ENCODE measurements at places on chromosomes 5 and 9. TPM values are rescaled to one million over a fixed set of nuclear protein-coding genes. Genes with fewer than 3 reads are reported as not detected.
A peak's percentile ranks its signal among the peaks of the same experiment; 100 is the strongest.

DNA sequence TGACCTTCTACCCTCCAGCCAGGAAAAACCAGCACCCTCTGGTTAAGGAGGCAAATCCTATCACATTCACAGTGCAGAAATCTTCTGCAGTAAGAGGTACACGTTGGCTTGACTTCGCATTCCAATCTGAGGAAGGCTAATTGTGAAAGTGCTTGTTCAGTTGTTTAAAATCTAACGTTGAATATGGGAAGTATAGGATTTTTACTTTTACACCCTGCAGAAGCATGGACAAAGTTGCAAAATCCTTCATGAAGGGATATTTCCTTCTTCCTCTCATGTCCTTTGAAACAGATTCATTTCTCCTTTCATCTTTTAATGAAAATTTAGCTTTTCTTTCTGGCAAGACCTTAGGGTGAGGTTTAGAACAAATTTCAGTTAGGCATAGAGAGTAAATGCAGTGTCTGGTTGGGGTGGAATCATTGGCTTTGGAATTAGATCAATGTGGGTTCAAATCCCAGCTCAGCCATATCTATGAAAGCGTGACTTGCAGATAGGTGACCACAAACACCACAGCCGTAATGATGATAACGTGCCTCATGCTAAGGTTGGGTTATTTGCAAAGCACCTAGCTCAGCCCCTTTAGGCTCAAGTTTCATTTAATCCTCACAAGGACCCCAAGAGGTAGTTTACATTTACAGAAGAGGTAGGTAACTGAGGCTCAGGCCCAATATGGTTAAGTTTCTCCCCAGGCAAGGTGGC lies 42.2 kb upstream of the C5orf58 start:
- DNase-seq: no peak

DNA sequence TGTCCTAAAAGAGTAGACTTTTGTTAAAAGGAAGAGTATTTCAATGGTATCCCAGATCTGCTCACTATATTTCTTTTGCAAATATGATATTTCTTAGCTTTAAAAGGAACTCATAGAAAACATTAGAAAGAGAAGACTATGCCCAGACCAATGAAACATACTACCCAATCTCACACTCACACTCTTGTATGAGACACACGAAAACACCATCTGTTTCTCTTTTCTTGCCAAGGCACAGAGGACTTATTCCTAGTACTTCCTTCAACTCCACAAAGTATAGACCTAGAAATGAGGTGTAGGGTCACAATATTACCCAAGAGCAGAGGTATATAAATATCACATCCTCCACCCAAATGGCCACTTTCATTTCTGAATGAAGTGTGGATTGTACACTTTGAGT lies 292.4 kb upstream of the ACO1 start:
- no peak for DNase-seq

GRCh38 chr5:177545487-177546257 lies 8.7 kb downstream of the FAM193B start:
- no peak for DNase-seq

DNA sequence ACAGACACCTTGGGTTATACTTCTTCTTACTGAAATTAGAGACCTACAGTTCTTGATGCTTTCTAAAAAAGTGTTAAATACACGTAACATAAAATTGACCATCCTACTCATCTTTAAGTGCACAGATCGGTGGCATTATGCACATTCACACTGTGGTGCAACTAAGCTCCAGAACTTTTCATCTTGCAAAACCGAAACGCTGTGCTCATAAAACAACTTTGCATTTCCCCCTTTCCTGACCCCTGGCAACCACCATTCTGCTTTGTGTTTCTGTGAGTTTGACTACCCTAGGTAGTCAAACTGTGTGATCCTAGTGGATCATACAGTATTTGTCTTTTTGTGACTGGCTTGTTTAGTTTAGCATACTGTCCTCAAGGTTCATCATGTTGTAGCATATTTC lies 3.9 kb downstream of the MVB12B start:
- DNase-seq: peak; percentile 0

- DNase-seq: no peak
Measured at GRCh38 chr9:113289091-113289490, 13.6 kb downstream of the PRPF4 start.

GRCh38 chr5:96297290-96297689 lies 135.8 kb downstream of the PCSK1 start:
- no peak for DNase-seq

- DNase-seq: no peak
Measured at GRCh38 chr5:28077291-28078240, 1039.2 kb upstream of the CDH9 start.

- DNase-seq: peak; percentile 21
Measured at GRCh38 chr9:73683862-73684591, 532.4 kb downstream of the ANXA1 start.

- DNase-seq: no peak
Measured at GRCh38 chr9:135701067-135701958, 672 bp upstream of the KCNT1 start.

DNA sequence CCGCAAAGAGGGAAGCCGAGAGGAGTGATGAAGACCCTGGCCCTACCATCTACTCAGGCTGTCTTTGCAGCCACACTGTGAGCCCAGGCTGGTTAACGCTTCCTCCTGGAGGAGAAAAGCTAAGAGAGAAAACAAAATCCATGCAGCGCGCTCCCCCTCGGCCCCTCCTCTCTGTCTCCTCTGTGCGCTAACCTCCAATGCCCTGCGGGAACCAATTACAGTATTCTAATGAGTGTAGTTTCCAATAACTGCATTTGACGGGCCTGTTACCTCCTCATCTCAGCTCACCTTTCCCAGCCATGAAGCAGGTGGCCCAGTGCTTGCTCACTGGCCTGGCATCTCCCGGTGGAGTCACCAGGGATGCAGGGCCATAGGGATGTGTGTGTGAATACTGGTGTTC lies 565.5 kb downstream of the EBF1 start:
- DNase-seq: no peak

DNA sequence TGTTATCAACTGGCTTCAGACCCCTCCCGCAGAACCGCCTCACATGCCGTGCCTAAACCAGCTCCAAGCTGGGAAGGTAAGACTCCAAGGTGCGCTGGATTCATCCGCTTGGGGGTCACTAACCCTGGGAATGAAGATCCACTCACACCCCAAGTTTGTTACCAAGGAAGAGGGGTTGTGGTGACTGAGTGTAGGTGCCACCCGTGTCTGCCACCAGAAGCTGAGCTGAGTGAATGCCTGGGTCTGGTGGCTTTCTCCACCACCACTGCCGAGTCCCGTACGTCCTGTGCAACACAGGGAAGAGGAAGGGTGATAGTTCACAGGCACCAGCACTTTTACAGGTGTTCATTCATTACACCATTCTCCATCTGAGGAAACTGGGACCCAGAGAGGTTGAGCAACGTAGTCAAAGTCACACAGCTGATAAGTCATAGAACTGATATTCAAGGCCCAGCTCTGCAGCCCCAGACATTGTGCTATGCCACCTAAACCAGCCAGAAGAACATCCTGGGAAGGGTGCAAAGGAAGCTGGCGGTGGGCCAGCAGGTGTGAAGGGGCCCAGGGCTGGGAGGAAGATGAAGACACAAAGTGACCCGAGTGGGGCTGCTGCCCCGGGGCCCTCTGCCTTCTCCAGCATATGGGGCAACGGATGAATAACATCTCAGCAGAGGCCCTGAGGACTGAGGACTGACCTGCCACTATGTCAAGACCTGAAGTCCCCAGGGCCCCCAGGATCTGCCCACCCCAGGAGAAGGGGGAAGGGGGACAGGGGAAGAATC lies 70.9 kb upstream of the PPP1R26 start:
- no peak for DNase-seq

- no peak for DNase-seq
Measured at GRCh38 chr5:120092649-120093048, 371.5 kb upstream of the PRR16 start.

DNA sequence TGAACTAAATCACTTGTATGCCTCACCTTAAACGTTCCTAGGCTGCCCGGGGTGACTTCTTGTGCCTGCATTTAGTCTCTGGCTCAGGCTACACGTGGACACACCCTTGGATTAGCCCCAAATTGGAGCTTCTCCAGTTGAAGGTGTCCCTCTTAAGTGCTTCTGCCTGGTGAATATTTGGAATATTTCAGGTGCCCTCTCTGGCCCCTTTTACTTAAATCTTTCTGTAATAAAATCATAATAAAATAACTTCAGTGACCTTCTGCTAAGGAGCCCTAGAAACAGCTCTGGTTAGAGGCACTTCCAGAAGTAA lies 74.3 kb upstream of the KLF9 start:
- DNase-seq: no peak

GRCh38 chr9:114291064-114291474 lies 31.8 kb upstream of the ORM1 start:
- peak; percentile 68 for DNase-seq

DNA sequence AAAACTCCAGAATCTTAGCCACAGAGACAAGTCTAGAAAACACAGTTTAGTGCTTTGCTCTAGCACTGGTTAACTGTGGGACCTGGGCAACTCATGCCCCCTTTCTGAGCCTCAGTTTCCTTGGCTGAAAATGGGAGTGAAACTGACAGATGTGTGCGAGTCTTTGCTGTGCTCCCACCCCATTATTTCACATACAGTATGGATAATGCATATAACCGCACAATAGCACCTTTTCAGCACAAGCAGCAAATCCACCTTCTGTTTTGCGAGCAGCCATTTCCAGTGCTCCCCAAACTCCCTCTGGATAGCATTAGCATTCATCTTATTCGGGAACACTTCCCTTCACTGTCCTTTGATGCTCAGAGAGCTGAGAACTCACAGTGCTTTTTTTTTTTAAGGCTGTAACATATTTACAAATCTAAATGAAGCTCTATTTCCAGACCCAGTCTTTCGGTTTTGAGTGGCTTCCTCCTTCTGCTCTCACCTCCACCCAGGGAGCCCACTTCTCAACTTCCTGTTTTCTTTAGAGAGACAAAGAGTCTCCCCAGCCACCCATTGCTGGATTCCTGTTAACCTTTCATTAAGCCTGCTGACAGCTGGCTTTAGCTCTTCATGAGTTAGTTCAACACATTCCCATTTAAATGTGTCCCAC lies 49.2 kb downstream of the TIMD4 start:
- DNase-seq: no peak

- no peak for DNase-seq
Measured at GRCh38 chr5:131993676-131994075, 17.8 kb downstream of the ACSL6 start.

GRCh38 chr5:94523018-94523417 lies 95.4 kb downstream of the KIAA0825 start:
- DNase-seq: no peak

DNA sequence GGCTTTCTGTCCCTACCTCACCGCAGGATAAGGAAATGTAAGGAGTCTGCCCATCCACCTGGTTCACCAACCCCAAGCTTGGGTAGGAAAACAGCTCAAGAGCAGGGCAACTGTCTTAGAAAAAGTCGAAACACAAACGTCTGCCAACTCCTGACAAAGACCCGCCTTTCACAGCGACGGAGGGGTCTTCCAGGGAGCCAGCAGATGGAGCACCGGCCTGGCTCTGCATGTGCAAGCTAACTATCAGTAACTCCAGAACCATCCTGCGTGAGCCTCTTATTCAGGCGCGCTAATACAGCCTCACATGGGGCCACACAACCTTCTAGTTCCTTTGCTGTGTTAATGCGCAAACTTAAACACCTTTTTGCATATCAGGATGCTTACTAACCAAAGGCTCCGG lies 26.9 kb downstream of the CAMSAP1 start:
- no peak for DNase-seq

DNA sequence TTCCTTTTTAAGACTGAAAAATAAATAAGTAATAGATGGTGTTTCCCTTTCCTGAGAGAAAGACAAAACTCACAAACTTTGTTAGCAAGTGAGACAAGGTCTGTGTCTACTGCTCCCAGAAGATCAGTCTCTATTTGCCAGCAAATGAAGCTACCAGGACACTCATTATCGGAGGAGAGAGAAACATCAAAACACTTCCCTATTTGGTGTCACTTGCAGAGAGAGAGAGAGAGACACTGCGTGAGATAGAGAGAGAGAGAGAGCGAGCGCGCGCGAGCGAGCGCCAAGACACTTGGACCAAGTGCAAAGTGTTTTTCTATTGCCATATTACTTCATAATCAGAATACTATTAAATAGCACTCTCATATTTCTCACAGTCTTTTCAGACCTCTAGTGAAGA lies 142.7 kb downstream of the KCNN2 start:
- no peak for DNase-seq

DNA sequence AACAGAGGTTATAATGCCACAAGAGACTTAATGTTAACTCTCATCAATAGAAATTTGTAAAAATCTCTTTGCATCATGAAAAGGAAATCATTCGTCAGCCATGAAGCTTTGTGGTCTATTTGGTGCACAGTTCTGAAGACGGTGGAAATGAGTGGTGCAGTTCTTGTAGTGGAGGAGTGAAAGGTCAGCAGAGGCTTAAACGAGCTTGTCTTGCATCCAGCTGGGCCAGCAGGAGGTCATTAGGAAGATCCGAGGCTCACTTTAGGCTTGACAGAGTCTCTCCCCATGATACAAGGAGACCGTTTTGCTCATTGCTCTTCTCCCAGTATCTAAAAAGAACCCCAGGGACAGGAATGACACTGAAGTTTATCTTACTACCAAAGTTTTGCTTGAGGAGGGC lies 440.8 kb downstream of the BNC2 start:
- no peak for DNase-seq

DNA sequence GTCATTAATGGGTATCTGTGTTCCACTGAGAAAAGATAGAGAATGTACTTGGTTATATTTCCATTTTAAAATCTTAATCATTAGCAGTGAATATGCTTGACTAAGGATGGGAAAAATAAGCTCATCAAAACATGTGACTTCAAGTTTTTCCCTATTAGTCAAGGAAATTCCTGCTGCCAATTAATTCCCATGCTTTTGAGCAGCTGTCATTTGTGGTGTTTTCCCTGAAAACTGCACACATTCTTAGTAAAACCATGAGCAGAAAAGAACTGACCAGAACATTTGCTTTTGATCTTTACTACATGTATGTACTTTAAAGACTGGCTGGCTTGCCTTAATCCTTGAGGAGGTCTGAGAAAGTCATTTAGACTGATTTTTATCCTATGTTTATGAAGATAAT lies 75.2 kb downstream of the AOPEP start:
- DNase-seq: no peak

DNA sequence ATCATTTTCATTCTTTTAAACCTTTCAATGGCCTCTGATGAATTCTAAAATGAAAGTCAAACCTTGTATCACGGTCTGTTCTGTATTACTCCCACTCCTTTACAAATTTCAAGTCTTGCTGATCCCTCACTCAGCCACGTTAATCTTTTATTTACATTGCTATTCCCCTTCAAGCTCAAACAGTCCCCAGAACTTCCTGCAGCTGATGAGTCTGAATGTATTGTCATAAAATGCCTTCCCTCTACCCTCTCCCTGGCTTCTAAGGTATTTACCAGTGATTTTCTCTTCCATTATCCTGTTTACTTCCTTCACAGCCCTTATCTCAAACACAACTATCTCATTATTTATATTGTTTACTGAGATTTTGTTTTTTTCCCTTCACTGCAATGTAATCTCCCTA lies 562.3 kb upstream of the C9orf72 start:
- no peak for DNase-seq

Gene CDKN2A
- total RNA-seq: 290 TPM

Gene CARD6
- total RNA-seq: 6.6 TPM

Gene ZNF883
- not detected for total RNA-seq

Gene OGN
- total RNA-seq: not detected

Gene TRIM7
- total RNA-seq: 28.0 TPM

Gene NUTM2G
- not detected for total RNA-seq

Gene TMC1
- total RNA-seq: 0.06 TPM

Gene SEMA6A
- total RNA-seq: 6.0 TPM

Measured in SJSA1 (cell line).